ENCODE measurements at places on chromosomes 4 and X.
A peak's percentile ranks its signal among the peaks of the same experiment; 100 is the strongest.

DNA sequence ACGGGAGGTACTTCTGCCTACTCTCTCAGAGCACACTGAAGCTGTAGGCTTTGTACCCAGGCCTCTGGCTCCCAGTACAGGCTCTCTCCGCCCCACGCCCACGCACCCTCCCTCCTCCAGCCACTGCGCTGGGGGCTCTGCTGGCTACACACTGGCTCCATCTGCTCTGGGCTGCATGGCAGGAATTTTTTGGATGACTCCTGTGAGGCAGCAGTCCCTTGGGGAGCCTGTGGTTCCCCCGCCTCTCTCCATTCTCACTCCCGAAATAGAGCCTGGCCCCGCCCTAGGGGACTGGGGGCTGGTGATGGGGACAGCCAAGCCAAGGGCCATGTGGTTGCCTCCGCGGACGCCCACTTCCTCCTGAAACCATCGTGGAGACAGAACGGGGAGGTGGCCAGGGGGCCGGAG, 58.1 kb upstream of the ADRA2C start:
- DNase-seq: no peak

GRCh38 chrX:96685210-96686099, 813 bp downstream of the DIAPH2 start:
- peak; percentile 71 for DNase-seq

GRCh38 chr4:18611026-18611425, 589.5 kb upstream of the LCORL start:
- no peak for DNase-seq

- DNase-seq: no peak
Measured at GRCh38 chrX:80917919-80918318, 108.2 kb upstream of the BRWD3 start.

- DNase-seq: no peak
Measured at GRCh38 chrX:105837232-105837631, 14.9 kb downstream of the NRK start.

DNA sequence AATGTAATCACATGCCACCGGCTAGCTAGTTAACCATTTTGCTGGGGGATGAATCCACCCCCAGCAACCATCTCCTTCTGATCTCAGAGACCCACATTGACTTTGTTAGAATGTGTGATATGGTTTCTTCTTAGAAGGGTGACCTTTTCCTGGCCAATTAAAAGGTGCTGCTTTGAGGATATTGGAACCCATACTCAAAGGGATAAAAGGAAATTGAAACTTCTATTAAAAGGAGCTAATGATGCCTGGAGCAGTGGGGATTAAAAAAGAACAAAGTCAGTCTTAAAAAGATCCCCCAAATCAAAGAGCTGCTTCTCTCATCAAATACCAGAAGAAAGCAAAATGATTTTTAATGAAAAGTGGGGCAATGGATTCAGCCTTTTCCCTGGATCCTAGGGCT, 214.1 kb downstream of the SHROOM3 start:
- no peak for DNase-seq

DNA sequence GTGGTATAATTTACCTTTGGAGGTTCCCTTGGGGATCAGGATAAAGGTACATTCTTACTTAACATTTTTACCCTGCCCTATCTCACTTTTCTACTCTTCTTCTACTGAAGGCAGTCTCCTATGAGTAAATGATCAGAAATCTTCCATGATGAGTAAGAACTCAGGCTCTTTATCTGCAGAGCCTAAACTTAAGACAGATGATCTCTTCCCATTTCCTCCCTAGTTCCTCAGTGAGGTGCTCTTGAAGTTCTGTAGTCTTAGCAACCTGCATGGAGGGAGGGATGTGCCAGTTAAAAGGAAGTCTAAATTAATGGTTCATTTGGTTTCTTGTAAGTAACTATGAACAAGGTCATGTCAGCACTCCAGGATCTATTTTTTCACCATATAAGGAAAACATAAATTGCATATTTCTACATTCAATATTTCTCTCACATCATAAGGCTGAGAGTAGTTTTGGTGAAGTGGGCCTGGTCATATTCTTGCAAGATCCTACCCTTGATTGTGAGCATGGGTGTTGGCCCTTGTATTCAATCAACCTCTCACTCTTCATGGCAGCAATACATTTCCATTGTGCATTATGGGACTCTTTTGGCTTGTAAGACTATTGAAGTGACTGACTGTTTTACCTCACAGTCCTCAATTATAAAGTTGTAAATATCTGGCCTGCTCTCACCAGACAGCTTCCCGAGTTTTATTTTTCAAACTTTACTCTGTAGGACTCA, 295.5 kb downstream of the SLC7A11 start:
- no peak for DNase-seq

DNA sequence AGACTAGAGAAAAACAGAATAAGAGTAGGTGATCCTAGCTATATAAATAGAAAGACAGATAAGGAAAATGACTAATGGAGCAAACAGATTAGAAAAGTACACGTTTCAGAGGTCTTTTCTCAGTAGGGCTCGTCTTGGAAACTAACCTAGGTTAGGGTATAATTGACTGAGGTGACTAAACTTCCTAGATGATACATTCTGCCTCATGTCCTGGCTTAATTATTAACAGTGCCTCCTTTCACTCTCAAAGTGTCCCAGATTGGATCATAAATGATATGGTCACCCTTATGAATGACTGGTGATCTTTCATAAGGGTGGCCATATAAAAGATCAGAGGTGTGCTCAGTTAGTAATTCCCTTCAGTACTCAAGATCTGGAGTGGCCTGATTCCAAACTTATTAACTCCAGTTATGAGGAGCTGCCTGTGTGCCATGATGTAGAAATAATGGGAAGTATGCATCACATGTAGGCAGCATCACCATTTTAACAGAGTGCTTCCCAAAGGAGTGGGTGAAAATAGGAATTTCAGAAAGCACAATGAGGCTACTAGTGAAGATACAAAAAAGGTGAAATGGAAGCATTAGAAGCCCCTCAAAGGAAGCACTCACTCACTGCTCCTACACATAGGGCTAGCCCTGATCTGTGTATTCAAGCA, 14.7 kb upstream of the GRIA3 start:
- DNase-seq: no peak

GRCh38 chr4:7140692-7141069, 51.7 kb upstream of the SORCS2 start:
- DNase-seq: no peak

GRCh38 chrX:100969408-100969807, at the start of gene ARL13A:
ARL13A (plus strand) TSS chrX:100969708; CDS start chrX:100973690, 3,982 bp downstream.
- no peak for DNase-seq
